ENCODE measurements at places on chromosomes 4 and X.

DNA sequence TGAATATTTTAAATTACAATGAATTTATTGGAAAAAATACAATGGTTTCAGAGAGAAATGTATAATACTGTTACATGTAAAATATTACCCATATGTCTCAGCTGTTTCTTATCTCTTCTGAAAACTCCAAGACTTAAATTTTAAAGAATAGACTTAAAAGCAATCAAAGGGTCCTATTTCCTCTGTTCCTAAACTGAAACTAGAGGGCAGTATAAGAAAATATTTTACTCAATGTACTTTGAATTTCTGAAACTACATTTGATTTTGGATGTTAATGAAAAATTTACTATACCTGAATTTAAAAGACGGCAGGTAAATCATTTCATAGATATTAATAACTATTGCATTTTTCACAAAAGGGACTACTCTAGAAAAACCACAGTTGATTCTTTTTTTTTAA, 200.2 kb downstream of the LRBA start:
- no peak for DNase-seq

DNA sequence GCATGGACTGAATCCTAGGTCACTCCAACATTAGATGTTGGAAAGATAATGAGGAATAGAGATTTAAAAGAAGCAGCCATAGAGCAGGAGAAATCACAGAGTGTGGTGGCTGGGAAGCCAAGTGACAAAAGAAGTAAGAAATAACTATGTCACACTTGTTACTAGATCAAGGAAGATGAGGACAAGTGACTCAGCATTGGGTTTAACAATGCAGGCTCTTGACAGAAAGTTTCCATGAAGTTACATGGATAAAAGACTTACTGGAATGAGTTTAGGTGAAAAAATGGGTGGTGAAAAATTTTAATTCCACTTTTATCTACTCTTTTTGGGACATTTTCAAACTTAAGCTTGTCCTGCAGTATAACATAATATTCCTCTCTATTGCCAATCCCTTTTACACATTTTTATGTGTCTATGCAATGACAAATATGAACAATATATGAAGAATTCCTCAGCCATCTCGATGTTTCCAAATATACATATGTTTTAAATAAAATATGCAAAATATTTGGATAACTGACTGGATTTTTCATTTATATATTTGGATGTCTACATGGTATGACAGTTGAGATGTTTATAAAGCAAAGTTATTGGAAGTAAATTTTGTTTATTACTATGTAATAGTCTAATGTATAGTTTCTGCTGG, 462.6 kb downstream of the IL15 start:
- DNase-seq = no peak

DNA sequence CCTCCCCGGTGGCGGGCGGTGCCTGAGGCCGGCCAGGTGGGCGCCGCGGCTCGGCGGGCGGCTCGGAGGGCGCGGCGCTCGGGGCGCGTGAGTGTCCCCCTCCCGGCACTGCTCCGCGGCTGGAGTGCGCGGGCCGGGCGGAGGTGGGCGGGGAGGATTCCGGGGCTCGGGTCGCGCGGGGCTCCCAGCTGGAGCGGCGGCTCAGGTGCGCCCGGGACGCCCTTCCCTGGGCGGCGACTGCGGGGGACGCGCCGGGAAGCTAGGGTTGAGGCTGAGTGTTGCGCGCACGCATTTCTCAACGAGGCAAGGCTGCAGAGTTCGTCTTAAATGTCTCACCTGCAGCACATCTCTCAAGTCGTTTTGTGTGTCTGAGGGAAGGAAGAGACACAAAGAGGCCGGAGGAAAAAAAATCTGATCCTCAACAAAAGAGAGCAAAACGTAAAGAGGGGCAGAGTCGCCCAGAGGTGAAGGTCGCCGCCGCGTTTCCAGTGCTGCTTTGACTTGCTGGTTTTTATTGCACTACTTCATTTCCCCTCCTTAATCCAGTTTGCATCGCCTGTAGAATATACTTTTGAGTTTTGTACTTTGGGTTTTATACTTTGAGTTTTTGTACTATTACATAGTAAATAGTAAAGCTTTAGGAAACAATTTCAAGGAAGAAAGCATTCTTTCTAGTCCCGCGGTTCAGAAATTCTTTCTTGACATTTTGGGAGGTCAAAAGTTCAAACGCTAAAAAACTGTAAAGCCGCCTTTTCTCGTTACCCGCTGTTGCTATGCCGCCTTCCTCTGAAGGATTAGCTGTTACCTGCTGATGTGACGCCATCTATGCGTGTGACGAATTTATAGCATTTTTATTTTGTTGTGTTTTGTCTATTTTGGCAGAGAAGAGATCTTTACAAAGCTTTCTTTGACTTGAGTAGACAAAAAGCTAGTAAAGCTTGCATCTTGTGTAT, 106.5 kb upstream of the STOX2 start:
- DNase-seq = no peak

- no peak for DNase-seq
These were observed 238.2 kb downstream of the GPC3 start for GRCh38 chrX:133747196-133747595.

DNA sequence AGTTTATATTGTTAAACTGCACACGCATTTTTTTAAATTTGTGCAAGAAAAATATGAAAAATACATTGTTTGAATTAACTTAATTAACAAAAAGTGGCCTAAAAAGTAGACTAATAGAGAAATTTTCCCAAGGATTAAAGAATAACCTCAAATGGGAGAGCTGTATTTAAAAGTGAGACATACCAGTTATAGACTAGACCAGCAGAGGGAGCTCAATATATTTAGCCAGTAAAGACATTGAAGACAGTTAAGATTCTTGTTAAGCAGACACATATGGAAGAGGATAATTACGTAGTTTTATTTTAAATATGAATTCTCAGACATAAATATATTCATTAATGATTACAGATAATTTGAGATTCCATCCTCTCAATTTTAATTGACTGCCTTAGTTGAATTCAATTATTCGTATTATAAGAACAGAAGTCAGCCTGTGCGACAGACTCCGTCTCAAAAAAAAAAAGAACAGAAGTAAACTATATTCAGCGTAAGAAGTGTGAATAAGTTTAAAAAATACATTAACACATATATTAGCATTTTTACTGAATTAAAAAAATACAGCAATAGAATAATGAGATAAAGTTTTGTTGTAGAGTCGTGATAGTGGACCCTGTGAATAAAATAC, 64.8 kb downstream of the GLRA3 start:
- no peak for DNase-seq

- DNase-seq = no peak
These were observed 8.5 kb upstream of the NXF3 start for GRCh38 chrX:103101299-103102042.

- no peak for DNase-seq
These were observed 75.1 kb downstream of the TSPAN5 start for GRCh38 chr4:98583265-98583664.
